ENCODE measurements at places on chromosomes 4 and X. TPM values are rescaled to one million over a fixed set of nuclear protein-coding genes. Genes with fewer than 3 reads are reported as not detected.

The NAP1L3 gene
- 15.0 TPM for total RNA-seq

The CT45A10 gene
- total RNA-seq = not detected

The TLR10 gene
- 0.22 TPM for total RNA-seq

The AWAT2 gene
- not detected for total RNA-seq

DNA sequence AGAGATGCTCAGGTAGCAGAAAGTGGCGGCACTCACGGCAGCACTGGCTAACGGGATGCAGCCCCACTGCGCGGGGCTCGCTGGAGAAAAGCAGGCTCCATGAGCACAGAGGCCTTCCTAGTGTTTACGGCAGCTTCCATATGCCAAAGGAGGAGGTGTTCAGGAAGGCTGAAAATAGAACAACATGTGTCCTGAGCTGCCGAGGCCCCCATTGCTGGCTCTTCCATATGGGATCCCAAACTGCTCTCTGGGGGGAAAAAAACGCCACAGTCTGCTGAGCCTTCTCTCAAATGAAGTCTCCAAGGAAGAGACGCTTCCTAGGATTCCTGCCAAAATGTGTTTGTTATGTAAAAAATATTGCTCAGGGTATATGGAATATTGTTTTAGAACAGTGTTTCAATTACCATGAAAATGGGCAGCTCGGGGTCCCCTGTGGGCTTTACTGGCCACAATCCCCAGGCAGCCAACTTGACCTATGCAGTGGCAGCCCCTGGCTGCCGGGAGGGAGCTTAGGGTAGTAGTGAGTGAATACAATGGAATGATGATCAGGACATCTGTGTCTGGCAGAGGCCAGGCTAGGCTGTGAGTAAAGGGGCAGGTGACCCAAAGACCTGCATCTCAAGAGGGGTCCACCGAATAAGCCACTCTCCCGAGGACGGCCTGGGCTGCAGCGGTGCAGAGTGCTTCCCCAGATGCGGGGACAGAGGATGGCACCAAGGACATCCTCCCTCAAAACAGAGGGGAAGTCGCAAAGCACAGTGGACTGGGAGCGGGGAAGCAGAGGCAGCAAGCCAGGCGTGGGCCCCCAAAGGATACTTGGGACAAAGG is 170.1 kb downstream of the AFAP1 start:
- no peak for DNase-seq

- DNase-seq = no peak
Measured at GRCh38 chrX:75546724-75547511, 24.1 kb upstream of the ZDHHC15 start.

- DNase-seq = no peak
Measured at GRCh38 chrX:18422325-18422724, 3.1 kb upstream of the CDKL5 start.
